ENCODE measurements at places on chromosomes 13 and 19.

DNA sequence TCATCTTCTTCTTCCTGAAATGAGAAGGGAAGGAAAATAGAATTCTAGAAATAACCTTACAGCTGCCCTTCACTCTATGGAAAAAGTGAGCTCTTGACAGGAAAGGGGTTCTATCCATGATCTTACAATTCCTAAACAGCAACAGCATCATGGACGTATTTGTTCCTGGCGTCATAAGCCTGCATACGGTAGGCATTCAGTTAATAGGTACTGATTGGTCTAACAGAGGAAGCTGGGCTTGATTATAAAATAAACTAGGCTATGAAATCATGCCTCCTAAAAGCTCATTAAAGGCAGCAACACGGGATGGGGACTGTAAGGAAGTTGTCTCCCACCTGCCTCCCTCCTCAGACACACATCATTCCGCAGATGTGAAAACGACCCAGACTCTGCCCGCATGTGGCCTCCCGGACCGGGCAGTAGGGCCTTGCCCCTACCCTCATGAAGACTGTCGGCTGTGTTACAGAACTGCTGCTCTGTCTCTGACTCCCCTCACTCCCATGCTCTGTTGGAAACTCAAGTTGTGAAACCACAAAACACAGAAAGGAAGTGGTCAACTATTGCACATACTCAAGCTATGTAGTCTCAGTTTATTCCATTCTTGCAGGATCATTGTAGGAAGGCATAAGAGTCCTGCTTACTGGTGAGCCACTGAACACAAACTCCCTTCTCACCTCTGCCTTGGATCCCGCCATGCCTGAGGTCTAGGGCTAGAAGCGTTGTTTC, 129.8 kb downstream of the DLEU7 start:
- no peak for DNase-seq

DNA sequence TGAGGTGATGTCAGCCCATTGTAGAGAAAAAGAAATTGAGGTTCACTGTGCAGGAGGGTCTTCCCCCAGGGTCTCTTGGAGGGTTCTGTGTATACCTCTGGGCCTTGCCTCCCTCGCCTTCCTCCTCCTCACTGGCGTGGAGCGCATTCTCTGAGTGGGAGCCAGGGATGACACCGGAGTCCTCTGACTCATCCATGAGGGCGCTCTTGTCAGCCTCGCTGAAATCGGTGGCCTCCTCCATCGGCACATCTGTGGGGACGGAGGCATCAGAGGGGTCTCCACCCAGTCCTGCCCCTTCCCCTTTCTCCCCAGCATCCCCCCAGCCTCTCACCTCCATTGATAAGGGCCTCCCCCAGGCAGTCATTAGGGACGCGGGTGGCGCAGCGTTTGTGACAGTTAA, 16.2 kb downstream of the PRKD2 start:
- no peak for DNase-seq

GRCh38 chr19:9939301-9939913, 3.1 kb upstream of the OLFM2 start:
- no peak for DNase-seq

DNA sequence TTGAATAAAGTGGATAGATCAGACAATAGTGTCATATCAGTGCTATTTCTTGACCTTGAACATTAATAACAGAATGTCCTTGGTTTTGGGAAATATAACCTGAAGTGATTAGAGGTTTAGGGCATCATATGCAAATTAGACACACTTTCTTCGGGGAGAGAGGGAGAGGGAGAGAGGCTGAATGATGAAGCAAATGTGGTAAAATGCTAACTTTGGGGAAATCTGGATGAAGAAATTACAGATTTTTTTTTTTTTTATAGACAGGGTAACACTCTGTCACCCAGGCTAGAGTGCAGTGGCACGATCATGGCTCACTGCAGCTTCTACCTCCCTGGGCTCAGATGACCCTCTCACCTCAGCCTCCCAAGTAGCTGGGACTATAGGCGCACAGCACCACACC, 3.9 kb upstream of the NCR1 start:
- no peak for DNase-seq

GRCh38 chr13:33227927-33228647, 57.5 kb downstream of the STARD13 start:
- DNase-seq: no peak

DNA sequence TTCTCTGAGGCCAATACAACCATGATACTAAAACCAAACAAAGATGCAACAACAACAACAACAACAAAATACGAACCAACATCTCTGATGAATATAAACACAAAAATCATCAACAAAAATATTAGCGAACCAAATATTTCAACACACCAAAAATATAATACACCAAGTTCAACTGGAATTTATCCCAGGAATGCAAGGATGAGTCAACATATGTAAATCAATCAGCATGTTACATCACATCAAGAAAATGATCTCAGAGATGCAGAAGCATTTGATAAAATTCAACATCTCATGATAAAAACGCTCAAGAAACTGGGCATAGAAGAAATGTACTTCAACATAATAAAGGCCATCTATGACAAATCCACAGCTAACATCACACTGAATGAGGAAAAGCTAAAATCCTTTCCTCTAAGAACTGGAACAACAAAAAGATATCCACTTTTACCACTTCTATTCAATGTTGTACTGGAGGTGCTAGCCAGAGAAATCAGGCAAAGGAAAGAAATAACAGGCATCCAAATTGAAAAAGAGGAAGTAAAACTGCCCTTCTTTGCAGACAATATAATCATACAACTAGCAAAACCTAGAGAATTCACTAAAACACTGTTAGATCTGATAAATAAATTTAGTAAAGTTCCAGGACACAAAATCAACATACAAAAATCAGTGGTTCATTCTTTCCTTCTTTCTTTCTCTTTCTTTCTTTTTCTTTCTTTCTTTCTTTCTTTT, 2448.7 kb upstream of the PCDH20 start:
- no peak for DNase-seq

DNA sequence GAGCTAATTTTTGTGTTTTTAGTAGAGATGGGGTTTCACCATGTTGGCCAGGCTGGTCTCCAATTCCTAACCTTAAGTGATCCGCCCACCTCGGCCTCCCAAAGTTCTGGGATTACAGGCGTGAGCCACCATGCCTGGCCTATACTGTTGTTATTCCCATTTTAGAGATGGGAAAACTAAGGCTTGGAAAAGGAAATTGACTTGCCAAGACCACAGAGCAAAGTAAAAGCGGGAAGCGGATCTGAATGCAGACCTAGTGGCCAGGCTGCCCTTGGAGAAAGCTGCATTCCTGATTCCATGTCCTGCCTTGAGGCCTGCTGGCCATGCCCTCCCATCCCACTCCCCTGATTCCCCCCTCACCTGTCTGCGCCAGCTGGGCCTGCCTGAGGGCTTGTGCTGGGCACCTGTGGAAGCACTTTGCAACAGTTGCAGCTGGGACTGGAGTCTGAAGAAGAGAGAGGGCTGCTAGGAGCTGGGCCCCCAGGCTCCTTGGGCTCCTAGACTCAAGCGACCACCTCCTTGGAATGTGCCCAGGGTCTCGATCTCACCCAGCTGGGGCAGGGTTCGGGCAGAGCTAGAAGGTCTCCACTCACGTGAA, 5.7 kb downstream of the PALM3 start:
- DNase-seq: no peak

DNA sequence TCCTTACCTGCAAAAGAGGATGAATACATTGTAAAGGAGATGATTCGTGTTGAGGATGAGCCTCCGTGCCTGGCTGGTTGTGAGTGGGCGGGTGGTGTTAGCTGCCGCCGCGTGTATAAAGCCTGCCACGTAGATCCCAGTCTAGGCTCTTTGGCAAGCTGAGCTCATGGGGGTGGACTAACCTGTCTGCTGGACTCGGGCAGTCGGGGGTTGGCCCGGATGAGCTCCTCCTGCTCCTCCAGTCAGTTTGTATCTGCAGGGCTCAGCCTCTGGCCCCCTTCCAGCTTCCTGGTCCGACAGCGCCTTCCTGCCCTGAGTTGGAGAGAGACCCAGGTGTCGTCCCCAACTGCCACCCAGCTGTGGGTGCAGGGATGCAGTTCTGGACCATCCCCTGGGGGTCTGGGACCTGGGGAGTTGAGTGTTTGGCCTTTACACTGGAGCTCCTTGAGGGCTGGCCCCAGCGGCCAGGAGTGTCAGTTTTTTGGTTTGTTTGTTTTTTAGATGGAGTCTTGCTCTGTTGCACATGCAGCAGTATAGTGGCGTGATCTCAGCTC, 20.9 kb downstream of the TECR start:
- no peak for DNase-seq

- no peak for DNase-seq
Observed at GRCh38 chr13:78103936-78104335, 185.3 kb upstream of the EDNRB start.

DNA sequence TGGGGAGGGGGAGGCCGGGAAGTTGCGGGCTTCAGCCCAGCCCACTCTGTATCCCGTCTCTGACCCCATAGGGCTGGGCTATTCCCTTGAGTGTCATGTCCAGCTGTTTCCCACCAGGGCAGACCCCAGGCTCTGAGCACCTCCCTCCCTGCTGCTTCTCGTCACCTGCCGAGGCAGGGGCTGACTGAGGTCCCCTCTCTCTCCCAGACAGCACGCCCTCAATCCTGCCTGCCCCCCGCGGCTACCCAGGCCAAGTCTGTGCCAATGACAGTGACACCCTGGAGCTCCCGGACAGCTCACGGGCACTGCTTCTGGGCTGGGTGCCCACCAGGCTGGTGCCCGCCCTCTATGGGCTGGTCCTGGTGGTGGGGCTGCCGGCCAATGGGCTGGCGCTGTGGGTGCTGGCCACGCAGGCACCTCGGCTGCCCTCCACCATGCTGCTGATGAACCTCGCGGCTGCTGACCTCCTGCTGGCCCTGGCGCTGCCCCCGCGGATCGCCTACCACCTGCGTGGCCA, 625 bp downstream of the F2RL3 start:
- DNase-seq: no peak

DNA sequence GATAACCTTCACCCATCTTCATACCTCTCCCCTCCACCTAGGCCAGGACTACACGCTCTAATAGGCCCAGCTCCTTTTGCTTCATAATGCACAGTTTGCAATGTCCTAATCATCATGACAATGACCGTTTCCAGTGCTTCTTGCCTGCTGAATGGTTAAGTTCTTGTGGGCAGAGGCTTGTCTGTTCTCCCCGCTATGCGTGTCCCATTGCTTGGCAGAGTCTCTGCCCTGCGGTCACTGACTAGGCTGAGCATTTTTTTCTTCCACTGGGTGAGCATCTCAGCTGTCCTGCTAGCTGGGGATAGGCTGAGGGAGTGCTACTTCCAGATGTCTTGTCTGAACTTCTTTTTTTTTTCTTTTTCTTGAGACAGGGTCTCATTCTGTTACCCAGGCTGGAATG, 314.7 kb downstream of the UQCRFS1 start:
- DNase-seq: no peak

GRCh38 chr19:49231804-49232203, 74.2 kb downstream of the TRPM4 start:
- DNase-seq: no peak

DNA sequence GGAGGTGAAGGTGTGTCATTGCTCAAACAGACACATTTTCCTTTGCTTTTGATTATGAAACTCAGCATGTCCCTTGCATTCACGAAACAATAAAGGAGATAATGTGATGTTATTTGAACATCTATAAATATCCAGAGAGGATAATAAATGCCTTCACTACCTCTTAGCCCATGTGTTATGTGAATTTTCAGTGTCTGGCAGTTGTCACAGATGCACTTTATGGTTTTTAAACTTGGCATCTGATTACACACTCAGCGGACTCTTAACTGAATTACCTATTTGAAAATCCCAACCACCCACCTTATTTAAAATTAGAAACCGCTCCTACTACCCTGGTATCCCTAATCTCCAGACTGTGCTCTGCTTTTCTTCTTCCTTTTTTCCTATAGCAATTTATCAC, 254.2 kb downstream of the COG6 start:
- no peak for DNase-seq

DNA sequence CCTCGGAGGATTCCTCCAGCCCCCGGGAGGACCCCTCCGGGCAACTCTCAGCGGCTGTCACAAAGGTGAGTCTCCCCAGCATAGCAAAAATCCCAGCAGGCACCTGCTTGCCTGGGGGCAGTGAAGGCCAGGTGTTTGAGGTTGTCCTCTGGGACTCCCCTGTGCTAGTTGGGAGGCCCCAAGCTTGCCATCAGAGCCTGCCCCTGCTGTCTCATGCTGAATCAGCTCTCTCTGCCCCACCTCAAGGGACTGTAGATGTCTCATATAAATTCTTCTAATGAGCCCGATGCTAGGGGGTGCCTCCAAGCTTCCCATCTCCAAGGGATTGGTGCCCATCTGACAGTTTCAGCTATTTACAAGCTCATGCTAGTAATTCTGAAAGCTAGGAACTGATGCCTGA, 53.6 kb downstream of the NWD1 start:
- DNase-seq: no peak

DNA sequence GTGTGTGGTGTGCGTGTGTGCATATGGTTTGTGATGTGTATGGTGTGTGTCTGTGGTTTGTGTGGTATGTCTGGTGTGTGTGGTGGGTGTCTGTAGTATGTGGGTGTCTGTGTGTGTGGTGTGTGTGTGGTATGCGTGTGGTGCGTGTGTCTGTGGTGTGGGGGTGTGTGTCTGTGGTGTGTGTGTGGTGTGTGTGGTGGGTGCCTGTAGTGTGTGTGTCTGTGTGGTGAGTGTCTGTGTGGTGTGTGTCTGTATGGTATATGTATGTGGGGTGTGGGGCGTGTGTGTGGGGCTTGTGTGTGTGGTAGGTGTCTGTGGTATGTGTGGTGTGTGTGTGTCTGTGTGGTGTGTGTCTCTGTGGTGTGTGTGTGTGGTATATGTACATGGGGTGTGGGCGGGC, 300.7 kb downstream of the TEX29 start:
- no peak for DNase-seq

GRCh38 chr13:19834704-19835103, 28.7 kb downstream of the ZMYM5 start:
- no peak for DNase-seq

- DNase-seq: peak; percentile 55
Observed at GRCh38 chr19:14475251-14476073, at the start of gene PTGER1. Gene PTGER1 (minus strand): TSS chr19:14475354. CDS start chr19:14474320, 1,034 bp downstream.

GRCh38 chr19:53147645-53148044, 11.2 kb downstream of the ZNF347 start:
- no peak for DNase-seq

DNA sequence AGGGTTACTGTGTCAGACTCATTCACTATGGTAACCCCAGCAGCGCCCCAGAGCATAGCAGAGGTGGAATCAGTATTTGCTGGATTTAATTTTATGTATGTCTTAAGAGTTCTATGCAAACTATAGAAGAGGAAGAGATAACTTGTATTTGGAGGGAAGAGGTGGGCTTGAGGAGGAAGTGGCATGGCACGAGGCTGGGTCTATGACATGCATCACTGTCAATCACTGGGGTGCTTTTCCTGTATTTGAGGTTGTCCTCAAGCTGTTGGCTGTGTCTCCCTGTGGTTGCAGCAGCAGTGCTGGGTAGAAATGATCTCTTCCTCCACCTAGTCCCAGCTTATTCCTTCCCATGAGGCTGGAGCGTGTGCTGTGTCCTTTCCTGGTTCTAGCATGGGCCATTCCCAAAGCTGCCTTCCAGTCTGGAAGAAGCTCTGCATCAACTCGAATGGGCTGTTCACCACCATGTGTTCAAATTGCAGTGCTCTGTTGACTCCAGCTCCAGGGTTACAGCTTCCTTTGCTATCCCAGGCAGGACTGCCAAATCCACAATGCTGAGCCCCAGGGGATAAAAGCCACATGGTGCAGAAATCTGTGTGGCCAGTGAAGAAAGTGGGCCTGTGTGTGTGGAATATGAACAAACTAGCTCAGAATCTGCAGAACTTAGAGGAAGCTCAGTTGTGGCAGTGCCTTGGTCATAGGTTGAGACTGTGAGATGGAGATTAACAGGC, 73.1 kb upstream of the MTIF3 start:
- no peak for DNase-seq
